Stromal cell of bone marrow (primary cell): ENCODE measurements at places on chromosomes 16 and 17.

GRCh38 chr17:81429821-81430551 is 34.7 kb downstream of the BAHCC1 start:
- DNase-seq = no peak

DNA sequence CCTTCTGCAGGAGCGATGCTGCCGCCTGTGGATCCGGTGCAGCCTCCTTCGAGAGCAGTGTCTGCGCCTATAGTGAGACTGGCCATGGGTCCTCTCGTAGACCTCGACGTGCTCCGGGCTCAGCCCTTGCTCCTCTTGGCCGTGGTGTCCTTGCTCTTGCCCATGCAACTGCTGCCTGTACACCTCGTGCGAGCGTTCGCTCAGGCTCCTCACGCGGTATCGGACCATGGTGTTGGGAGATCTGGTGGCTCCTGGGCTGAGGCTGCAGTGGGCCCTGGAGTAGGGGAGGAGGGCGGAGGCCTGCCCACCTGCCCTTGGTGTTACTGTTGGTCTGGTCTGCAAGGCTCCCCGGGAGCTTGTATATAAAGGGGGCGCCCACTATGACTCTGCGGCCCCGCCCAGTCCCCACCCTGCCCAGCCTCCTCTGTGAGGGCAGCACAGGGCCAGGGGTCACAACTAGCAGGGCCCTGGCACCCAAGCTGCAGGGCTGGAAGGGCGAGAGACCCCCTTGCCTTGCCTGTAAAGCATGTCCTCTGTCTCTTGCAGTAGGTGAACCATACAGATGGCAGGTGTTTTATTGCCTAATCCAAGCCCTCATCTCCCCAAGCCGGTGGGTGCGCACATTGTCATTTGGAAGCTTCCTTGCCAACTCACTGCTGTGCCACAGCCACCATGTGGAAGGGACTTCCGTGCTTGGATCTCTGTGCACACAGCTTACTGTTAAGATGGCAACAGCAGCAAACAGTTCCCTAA is at the start of gene PRM2:
TSS of gene PRM2 (minus strand) at position 338 of the 753 bp plus-strand sequence. CDS start at position 228, 110 bp downstream.
- no peak for DNase-seq

DNA sequence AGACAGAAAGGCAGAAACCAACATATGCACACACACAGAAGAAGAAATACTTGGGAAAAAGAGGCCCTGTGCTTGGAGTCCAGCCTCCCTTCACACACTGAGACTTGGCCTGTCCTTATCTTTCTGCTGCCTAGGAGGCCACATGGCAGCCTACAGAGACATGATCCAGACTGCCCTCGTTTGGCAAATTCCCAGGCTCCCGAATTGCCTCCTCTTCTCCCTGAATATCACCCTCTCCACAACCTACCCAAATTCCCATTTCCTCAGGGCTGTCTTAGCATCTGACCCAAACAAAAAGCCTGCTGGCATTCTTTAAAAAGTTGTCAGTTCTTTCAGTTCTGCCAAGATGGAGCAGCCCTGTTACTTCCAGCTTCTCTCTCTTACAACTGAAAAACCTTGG is 59.8 kb downstream of the DNAH17 start:
- DNase-seq = no peak

DNA sequence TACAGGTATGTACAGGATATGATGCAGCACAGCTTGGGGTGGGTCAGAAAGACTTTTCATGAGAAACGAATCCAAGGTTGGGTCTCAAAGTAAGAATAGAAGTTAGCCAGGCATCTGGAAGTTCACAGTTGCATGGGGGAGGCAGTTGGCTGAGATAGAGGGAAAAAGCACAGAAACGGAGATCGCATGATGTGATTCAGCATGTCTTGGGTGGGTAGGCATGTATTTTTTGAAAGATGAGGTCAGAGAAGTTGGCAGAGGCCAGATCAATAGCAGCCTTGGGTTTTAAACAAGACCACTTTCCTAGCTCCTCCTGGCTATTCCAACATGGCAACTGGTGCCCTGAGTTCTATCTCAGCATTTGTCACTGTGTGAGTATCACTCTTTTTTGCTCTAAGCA is 67.2 kb downstream of the PCTP start:
- no peak for DNase-seq

DNA sequence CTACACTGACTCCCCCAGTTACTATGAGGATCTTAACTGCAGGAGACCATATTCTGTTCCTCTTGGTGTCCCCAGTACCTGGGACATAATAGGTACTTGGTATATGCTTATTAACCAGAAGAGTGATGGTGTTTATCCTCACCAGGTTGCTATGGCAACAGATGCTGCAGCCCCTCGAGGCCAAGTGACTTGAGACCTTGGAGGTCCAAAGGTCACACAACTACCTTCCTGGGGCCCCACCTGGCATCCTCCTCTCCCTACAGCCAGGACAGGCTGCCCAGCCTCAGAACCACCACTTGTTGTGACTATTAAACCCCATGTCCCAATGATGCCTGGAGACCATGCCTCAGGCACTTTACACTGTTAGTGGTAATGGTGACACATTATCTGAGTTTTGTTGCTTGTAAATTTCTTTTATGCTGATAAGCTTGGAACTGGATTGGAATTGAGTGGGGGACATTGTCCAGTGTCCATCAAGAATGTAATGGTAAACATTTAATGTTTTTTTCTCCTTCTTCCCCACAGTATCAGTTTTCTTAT is 189.4 kb downstream of the CCDC182 start:
- DNase-seq = no peak

DNA sequence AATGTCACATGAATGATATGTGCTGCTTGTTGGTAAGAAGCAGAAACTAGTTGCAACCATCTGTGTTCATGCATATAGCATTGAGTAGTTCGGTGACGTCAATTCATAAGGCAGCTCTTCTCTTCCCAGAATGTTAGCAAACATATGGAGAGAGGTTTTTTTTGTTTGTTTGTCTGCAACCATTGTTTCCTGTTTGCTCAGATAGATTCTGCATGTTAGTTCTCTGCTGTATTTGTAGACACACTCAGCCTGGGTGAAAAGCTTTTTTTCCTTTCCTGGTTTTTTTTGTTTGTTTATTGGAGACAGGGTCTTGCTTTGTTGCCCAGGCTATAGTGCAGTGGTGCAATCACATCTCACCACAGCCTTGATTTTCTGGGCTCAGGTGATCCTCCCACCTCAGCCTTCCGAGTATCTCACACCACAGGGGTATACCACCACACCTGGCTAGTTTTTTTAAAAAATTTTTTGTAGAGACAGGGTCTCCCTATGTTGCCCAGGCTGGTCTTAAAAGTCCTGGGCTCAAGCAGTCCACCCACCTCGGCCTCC is 16.7 kb downstream of the WSB1 start:
- DNase-seq = no peak

DNA sequence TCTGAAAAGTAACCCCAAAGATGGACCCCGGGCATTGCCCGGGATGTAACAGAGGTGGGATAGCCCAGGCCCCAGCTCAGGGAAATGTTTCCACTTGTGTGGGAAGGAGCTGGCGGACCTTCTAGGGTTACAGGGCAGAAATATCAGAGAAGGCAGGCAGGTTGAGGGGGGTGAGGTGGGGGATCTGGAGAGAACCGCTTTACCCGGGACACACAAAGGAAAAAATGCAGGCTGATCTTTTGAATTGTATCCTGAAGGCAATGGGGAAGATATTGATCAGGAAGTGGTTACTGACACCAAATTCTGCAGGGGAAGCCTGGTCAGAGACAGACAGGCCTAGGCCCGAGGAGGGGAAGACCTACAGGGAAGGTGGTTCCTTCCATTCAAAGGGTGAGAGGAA is 3.5 kb downstream of the SLC47A1 start:
- no peak for DNase-seq

DNA sequence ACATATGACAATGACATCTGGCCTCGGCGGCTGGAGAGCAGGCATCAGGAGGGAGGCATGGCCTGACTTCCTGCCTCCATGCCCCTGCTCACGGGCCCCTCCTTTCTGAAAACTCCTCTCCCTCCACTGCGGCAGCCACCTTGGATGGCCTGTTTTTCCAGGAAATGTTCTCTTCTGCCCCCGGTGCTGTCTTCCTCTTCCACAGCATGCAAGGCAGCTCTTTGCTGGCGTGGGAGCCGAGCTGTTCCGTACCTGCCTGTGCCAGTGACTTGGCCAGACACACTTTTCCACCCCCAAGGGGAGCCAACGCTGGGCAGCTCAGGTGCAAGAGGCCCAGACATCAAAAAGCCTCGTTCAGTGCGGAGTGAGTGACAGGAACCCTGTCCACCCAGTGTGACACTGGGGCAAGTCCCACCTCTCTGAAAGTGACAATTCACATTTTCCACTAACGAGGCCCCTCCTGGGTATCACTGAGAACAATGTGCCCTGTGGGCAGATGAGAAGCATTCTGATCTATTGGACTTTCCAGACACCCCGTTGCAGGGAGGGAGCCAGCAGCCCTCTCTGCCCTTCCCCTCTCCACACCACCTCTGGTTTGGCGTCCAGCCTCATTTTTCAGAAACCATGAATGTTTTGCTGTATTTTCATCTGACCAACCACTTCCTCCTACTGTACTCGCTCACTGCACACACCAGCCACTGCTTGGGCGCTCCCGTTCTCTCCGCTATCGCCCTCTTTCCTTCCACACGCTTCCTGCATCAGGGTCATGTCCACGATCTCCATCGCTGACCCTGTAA is 31.2 kb downstream of the NSMCE1 start:
- no peak for DNase-seq

DNA sequence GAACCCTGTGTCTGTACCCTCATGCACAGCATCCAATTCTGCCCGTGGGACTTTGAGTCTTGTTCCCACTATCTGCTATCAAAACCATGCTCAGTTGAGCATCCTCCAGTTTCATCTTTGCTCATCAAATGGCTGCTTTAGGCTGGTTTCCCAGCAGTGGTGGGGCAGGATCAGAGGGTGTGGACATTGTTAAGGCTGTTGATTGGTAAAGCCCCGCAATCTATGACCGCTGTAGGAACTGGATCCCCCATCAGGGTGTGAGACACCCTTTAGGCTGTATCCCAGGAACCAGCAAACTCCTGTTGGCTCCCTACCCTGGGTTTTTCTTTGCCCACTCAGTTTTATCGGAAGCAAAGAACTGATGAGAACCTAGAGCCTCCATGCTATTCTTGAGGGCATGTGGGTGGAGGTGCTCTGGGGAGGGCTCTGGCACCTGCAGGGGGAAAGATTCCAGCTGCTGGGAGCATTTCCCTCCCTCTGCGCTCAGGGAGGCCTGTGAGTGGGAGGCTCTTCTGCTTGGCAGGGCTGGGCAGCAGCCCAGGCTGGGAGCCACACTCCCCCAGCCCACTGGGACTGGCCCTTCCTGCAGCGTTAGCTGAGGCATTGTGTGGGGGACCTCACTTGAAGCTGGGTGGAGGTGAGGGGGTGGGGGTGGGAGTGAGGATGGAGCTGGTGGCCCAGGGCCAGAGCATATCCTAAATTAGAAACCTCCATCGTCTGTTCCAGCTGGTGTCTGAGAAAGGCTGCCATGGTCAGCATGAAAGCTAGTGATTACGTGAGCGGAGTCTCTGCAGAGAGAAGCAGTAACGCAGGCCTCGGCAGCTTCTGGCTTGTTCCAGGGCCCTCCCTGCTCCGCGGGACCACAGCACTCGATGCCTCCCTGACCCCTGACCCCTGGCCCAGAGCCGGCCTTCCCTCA is 160.6 kb downstream of the IRF8 start:
- DNase-seq = no peak
